ENCODE measurements at places on chromosomes 2 and 18.

GRCh38 chr2:157319795-157320194, 5.8 kb downstream of the ERMN start:
- DNase-seq, result no peak

DNA sequence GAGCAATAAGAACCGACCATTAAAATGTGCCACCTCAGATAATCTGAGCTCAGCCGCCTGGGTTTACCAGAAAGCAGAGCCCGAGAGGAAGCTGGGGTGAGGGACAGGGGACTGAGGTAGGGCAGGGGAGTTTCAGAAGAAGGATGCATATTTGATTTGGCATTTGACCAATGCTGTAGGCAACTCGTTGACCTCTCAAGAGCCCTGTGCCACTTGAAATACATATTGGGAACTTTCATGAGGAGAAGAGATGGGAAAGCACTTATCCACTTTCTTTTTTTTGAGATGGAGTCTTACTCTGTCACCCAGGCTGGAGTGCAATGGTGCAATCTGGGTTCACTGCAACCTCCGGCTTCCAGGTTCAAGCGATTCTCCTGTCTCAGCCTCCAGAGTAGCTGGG, 148.4 kb upstream of the SPRED2 start:
- DNase-seq, result no peak

DNA sequence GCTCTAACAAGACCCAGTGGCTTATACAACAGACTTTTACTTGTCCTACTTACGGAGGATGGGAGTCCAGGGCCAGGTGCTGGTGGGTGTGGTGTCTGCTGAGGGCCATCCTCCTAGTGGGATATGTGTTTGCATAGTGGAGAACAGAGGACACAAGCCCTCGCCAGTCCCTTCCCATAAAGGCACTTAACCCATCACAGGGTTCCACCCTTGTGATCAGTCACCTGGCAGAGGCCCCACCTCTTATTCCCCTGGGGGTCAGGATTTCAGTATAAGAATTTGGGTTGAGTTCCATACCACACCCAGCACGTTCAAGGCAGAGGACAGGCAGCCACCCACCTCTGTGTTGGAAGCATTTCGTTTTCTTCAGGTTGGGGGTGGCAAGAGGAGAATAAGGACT, 259.0 kb downstream of the AGAP1 start:
- DNase-seq, result no peak

- DNase-seq, result no peak
Observed at GRCh38 chr2:225196579-225196978, 154.3 kb upstream of the DOCK10 start.

DNA sequence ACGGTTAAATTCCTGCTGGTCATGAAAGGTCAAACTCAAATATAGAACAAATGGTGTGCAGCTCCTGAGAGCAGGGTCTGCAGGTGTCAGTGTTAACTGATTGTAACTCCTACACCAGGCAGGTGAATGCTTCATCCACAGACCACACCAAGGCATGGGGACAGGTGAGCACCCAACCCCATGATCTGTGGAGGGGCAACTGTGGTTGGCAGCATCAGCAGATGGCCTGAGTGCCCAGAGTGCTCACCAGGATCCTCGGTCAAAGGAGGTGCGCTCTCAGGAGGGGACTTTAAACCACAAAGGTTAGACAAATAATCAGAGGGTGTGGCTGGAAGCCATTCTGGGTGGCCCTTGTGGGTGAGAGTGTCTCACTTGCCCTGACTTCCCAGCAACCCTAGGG, 44.5 kb downstream of the PTGR3 start:
- no peak for DNase-seq

GRCh38 chr2:134253804-134254203, at the start of gene MGAT5:
TSS of gene MGAT5 (plus strand) at chr2:134254072. CDS start at chr2:134254404, 332 bp downstream.
- DNase-seq, result peak; percentile 27

GRCh38 chr18:75730249-75730648, 302.7 kb upstream of the SMIM21 start:
- no peak for DNase-seq

DNA sequence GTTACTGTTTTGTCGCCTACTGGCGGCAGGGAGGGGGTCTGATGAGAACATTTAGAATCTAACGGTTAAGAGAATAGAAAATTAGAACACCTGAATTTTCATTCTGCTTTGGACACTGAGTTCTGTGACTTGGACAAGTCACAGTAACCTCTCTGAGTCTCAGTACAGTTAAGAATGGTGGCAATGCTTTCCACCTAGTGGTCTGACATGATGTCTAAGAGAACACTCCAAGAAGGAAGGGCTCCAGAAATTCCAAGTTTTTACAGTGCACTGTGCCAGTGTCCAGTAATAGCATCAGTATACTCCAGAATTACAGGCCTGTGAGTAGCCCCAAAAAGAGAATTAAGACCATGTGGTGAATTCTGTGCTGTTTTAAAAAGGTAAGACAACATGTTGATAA, 174.1 kb upstream of the ZFP36L2 start:
- no peak for DNase-seq

- no peak for DNase-seq
Observed at GRCh38 chr2:234958746-234959395, 7.1 kb downstream of the SH3BP4 start.

- DNase-seq, result no peak
Observed at GRCh38 chr18:75041586-75041985, 167.4 kb downstream of the PTGR3 start.

DNA sequence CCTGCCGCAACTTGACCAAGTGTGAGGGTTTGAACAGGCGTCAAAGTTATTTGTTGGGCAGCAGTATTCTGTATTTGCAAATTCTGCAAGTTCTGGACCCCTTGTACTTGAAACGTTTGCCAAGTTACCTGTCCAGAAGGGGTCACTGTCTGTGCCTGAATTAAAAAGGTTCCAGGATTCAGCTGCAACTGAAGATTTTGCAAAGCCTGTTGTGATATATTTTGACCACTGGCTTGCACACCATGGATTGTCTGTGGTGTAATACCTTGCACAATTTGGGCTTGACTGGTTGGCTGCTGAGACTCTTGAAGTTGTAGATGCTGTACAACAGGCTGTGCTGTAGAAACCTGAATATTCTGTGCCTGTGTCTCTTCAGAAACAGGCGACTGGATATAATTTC, 10.2 kb downstream of the SP3 start:
- DNase-seq, result no peak

- DNase-seq, result no peak
Observed at GRCh38 chr18:28189400-28190239, 12.7 kb upstream of the CDH2 start.

All from CD4-positive, alpha-beta T cell treated with Interleukin-17A for 4 hours (primary cell).